ENCODE measurements at places on chromosomes 6 and 20. TPM values are rescaled to one million over a fixed set of nuclear protein-coding genes. Genes with fewer than 3 reads are reported as not detected.

- DNase-seq = no peak
Measured at GRCh38 chr6:45986746-45987274, 28.9 kb downstream of the CLIC5 start.

DNA sequence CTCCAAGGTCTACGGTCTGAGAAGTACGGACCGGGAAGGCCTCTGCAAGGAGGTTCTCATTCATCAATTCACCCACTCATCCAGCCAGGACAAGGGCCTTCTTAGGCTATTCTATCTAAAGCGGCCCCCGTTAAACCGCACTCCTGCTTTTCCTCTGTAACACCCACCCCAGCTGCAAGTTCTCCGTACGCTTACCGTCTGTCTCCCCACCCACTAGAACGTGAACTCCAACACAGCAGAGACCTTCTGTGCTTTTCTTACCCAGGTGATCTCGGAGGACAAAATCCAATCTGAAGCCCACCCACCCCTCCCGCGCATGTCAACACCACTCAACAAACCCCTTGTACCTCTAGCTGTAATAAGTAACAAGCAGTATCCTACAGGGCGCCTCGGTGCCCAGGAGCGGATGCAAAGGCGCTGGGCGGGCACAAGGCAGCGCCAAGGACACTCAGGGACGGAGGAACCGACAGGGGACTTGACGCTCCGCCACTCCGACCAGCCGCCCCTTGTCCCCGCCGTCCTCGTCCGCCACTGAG, 351 bp downstream of the AURKA start:
- DNase-seq = no peak

DNA sequence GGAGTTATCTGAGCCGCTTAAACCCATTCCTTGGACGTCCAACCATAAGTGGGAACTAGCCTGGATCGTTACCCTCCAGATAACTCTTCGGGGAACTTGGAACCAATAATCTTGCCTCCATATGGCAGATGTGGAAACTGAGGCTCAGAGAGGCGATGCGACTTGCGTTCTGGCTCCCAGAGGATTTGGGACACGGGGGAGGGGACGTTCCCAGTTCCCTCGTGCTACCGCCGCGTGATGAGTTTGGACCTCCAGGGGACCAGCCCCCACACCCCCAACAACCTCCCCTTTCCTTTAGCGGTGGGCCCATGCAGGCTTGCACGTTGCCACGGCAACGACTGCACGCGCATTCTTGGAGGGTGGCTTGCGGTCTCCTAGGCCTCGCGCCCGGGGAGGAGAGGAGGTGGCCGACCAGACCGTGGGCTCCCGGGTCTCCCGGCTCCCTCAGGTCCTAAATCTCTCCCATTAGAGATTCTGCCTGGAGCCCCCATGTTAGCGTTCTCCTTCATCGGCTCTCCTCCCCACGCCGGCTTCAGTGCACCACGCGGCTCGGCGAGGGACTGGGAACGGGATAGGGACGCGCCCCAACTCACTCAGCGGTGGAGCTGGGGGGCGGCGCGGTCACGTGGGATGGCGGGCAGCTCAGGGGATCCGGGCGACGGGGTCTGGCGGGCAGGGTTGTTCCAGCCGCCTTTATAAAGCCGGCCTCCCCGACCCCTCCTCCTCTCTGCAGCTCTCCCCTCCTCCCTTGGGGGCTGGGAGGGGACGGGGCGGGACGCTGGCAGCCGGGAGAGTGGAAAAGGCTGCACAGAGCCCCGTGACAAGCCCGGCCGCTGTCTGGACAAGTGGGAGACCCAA, at the start of gene PLTP:
TSS of gene PLTP (minus strand) at position 670 of the 858 bp plus-strand sequence. CDS start 703 bp downstream, outside the sequence.
- DNase-seq = peak; percentile 27

DNA sequence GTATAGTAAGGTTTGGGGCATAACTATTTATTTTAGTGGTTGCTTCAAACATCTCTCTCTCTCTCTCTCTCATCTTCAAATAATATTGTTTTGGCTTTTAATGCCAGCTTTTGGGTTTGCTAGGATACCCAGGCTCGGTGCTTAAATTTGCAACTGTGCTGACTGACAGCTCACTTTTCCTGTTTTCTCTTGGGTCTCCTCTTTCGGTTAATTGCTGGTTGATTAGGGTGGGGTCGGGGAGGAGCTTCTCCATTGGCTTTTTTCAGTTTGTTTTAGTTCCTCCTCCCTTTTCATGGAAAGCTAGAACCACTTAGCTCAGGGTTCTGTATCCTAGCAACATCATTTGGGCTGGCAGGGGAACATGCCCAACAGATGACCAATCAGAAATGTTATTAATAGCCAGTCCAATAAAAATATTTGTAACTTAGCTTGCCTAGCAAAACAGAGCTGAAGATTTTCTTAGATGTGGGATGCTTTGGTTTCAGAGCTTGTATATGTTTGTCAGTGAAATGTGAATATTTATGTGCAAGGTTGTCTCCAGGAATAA, 11.3 kb downstream of the TFAP2B start:
- no peak for DNase-seq

DNA sequence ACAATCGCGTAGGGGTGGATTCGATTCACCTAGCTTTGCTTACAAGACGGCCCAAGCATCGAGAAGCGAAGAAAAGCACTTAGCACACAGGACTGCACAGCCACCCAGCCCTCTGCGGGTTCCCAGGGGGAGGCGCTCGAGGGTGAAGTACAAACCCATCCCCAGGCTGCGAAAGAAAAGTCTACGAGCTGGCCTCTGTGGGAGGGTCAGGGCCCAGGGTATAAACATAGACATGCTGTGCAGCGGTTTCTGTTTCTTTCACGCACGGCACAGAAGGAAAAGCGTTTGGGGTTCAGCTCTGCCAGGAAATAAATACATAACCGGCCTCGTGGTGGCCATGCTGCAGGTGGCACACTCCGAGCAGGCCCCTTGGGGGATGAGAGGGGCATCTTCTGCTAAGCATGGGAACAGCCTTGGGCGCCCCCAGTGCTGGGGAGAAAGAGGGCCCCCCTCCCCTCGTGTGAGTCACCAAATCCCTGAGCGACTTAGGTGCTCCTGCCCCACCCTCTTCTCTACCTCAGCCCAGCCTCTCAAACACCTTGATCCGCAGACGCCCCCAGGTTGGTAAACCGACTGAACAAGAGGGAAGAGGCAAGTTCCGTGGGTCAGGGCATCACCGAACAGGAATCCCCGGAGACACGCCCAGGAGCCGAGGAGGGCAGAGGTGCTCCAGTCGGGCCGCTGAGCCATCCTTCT, 91.6 kb upstream of the RIPOR2 start:
- DNase-seq = peak; percentile 90

DNA sequence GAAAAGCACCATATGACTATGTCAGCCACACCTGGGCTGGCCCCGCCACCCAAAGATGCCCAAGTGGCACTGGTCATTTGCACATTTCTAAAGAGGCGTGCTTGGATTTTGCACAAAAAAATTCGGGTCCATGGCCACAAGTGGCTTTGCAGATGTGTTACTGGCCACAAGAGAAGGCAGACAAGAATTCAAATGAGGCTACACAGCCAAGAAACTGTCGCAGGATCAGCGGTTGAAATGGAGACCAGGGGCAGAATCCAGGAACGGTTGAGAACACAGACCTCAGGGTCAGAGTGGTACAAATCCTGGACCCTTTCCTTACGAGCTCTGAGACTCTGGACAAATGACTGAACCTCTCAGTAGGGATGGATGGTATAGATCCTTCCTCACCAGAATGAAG, 48.6 kb upstream of the SASH1 start:
- no peak for DNase-seq

DNA sequence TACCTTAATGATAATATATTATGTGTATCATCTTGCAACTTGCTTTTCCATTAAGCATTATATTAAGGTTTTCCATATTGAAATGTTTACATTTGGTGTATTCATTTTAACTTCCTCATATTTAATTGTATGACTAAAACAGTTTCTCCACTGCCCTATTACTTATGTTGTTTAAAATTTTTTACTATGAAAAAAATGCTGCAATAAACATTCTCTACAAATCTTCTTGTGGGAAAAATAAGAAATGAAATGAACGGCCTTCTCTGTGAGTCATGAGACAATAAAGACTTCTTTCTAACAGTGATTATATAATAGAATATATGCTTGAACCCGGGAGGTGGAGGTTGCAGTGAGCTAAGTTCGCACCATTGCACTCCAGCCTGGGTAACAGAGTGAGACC, 25.5 kb downstream of the FASTKD5 start:
- DNase-seq = no peak

GRCh38 chr6:41528409-41528963, 17.7 kb upstream of the FOXP4 start:
- no peak for DNase-seq

DNA sequence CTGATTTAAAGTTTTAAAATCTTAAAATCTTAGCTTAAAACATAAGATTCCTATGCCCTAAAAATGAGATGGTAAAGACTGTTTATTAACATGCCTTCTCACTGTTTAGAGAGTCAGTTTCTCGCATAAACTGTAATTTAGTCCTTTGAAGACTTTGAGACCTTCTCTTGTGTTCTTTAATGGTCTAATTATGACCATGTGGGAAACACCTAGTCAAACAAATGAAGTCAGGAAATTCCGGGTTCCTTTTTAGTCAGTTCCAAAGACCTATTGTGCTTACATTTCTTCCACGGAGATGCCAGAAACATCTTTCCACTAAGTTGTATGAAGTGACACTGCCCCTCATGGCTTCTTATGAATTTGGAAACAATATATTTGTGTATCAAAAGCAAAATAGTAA, 64.2 kb upstream of the KIF25 start:
- DNase-seq = no peak

DNA sequence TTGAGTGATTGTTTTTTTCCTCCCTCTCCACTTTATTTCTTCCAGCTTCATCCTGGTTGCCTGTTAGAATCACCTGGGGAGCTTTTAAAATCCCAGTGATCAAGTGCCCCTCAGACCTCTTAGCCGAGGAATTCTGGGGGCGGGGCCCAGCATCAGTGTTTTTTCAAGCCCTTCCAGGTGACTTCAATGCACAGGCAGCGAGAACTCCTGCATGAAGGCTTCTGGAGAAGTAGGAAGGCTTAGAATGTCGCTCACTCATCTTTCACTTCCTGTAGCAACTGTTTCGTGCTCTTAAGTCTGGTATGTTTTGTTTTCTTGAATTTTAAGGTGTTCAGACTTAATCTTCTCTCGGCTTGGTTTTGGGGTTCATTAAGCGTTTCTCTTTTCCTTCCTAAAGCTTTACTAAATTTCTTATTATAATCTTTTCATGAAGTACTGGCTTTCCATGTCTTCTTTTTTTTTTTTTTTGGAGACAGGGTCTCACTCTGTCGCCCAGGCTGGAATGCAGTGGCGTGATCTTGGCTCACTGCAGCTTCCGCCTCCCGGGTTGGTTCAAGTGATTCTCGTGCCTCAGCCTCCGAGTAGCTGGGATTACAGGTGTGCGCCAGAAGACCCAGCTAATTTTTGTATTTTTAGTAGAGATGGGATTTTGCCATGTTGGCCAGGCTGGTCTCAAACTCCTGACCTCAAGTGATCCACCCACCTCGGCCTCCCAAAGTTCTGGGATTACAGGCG, 30.9 kb upstream of the TULP1 start:
- no peak for DNase-seq

- DNase-seq = no peak
Measured at GRCh38 chr20:24836661-24837299, 112.3 kb upstream of the CST7 start.

DNA sequence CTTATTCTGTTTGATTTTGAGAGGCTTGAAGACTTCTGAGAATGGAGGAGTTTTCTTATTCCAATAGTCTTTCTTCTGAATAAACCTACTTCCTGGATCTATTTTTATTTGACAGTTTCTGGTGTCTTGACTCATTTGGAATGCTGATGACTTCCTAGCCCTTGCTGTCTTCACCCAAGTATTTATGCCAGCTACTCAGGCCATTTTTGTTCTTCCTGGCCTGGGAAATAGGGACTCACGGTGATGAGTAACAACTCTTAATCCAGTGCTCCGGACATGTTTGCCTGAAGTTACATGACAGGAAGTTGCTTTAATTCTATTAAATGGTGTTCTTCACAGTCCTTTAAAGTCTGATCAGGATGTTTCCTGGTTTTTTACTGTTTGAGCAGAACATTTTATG, 272.1 kb upstream of the EYS start:
- DNase-seq = no peak

DNA sequence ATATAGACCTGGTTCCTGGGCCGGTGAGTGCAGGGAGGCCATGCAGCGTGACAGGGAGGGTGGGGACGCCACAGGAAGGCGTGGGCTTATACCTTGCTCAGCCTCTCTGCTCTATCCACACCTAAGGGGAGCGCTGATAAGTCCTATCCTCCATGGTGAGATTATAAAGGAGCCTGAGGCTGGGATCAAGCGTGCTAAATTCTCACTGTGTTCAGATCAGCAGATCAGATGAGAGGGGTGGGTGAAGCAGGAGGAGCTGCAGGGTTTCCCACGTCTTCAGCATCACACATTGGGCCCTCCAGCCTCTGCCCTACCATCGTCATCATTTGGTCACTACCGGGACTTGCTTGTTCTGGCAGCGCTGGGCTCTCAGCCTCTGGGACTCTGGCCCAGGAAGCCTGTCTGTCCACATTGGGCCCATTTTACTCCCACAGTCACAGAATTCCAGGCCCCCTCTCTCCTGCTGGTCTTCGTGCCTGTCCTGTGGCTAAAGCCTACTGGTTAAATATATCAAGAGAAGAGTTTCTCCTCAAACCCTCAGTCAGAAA, 29.1 kb upstream of the PDE10A start:
- no peak for DNase-seq

- peak; percentile 74 for DNase-seq
Measured at GRCh38 chr20:53598140-53599043, 4.8 kb upstream of the ZNF217 start.

GRCh38 chr6:110664933-110665332, 150.3 kb downstream of the CDK19 start:
- no peak for DNase-seq

PRELID3B gene
- total RNA-seq = 170 TPM

CD24 gene
- 0.30 TPM for total RNA-seq

SLC35D3 gene
- not detected for total RNA-seq

BTNL2 gene
- not detected for total RNA-seq

SHLD1 gene
- total RNA-seq = 10.1 TPM

LINC00237 gene
- total RNA-seq = not detected

HLA-DPA1 gene
- 12.1 TPM for total RNA-seq

SCUBE3 gene
- total RNA-seq = not detected

SRMS gene
- total RNA-seq = not detected

RGS17 gene
- total RNA-seq = not detected

BNIP5 gene
- total RNA-seq = not detected

EYS gene
- total RNA-seq = not detected

OR2J2 gene
- total RNA-seq = not detected

SNAP91 gene
- total RNA-seq = not detected

PRSS35 gene
- total RNA-seq = not detected

SOX18 gene
- total RNA-seq = not detected

SSTR4 gene
- not detected for total RNA-seq

All from activated naive CD4-positive, alpha-beta T cell treated with anti-CD3 and anti-CD28 coated beads for 36 hours (primary cell).